ENCODE measurements at places on chromosomes 1 and 21. TPM values are rescaled to one million over a fixed set of nuclear protein-coding genes. Genes with fewer than 3 reads are reported as not detected.

AADACL4 gene
- total RNA-seq = not detected

TRAF5 gene
- total RNA-seq = 14.8 TPM

DNA sequence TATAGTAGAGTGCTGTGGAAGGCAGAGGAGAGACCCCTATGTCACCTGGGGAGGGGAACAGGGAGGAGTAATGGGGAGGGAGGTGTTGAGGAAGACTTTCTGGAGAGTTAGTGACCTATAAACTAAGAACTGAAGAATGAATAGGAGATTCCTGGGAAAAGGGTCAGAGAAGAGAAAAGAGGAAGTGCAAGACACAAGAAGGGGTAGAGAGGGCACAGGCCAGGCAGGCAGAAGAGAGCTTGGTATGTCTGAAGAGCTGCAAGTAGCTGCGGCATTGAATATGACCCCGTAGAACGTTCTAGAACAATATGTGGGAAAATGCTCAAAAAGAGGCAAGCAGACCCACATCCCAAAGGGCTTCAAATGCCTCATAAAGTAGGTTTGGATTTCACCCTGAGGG lies 361.2 kb downstream of the PRDM2 start:
- DNase-seq = no peak

DNA sequence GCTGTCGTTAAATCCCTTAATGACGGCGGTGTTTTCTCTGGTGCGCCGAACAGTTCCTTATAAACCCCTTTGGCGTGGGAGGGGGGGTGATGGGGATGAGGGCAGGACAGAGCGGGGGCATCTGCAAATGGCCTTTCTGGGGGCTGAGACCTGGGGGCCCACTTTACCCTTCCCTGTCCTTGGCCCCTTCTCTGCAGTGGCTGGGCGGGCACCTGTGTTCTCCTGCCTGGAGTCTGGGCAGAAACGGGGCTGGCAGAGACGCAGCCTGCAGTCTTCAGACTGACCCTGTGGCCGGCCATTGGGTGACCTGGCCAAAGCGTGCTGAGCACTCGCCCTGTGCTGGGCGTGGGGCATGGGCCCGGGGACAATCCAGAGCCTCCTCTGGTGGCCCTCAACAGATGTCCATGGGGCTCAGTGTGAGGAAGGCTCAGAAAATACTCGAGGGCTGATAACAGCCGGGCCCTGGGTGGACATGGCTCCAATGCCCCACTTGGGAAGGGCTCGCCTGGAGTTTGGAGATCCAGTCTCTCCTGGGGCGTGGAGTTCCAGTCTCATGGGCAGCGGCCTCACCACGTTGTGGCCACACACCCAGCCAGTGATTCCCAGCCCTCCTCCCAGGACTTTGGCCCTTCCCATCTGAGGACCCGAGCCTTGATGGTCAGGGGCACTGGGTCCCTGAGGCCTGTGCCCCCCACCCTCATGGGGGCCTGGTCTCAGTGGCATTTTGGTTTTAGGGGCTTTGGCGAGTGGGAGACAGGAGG lies 50.8 kb upstream of the ACTRT2 start:
- no peak for DNase-seq

- DNase-seq = no peak
Measured at GRCh38 chr1:244496186-244496585, 35.1 kb downstream of the CATSPERE start.
